Activated CD4-positive, alpha-beta T cell treated with anti-CD3 and anti-CD28 coated beads, Interleukin-2, amount 10 ng/mL, durations not matched to agents 7 days and 5 days (primary cell): ENCODE measurements at places on chromosomes 16 and 17. TPM values are rescaled to one million over a fixed set of nuclear protein-coding genes. Genes with fewer than 3 reads are reported as not detected.

RPS2 gene
- total RNA-seq = 2,882 TPM

KRT25 gene
- total RNA-seq = not detected

GRCh38 chr17:17417718-17418181 is 59.0 kb upstream of the MED9 start:
- DNase-seq = no peak

NPW gene
- total RNA-seq = 0.42 TPM

DNA sequence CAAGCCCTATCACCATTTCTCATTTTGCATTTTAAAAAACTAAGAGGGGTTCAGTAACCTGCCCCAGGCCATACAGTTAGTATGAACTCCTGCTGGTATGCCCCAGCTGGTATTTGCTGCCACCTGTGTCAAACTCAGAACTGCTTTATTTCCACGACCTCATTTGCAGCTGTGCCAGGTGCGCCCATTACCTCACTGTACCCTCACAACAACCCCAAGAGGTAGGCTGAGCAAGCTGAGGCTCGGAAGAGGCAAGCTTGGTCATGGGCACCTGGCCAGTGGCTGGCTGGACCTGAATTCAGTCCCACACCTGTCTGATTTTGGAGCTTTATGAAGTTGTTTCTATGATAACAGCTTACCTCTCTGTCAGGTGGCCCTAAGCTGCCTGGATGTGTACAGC is 7.6 kb downstream of the EPN2 start:
- no peak for DNase-seq

- DNase-seq = peak; percentile 69
Observed at GRCh38 chr16:30775392-30776188, 11.4 kb downstream of the ZNF629 start.
